ENCODE measurements at places on chromosomes 4 and X.

GRCh38 chr4:70583952-70584834, 7.9 kb upstream of the AMBN start:
- ATAC-seq: no peak

DNA sequence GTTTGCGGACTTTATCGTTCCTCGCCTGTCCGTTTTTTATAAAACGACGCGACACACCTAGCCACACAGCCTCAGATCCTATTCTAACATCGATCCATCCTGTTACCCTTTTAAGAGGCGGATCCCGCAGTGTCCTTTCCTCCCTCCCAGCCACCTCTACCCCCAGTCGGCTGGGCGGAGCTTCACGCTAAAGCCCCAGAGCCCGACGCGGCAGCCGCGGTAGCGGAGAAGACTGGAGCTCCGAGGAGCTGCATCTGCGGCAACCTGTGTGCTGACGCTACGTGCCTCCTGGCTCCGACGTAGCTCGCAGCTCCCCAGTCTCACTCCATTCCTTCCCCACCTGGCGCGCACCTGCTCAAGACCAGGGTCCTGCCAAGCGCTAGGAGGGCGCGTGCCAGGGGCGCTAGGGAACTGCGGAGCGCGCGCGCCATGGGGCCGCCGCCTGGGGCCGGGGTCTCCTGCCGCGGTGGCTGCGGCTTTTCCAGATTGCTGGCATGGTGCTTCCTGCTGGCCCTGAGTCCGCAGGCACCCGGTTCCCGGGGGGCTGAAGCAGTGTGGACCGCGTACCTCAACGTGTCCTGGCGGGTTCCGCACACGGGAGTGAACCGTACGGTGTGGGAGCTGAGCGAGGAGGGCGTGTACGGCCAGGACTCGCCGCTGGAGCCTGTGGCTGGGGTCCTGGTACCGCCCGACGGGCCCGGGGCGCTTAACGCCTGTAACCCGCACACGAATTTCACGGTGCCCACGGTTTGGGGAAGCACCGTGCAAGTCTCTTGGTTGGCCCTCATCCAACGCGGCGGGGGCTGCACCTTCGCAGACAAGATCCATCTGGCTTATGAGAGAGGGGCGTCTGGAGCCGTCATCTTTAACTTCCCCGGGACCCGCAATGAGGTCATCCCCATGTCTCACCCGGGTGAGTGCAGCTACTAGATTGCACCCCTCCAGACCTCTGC, at the start of gene RNF128:
Gene RNF128 (plus strand): TSS at position 217 of the 953 bp plus-strand sequence. CDS start 213 bp downstream, at position 430.
- ATAC-seq: no peak

DNA sequence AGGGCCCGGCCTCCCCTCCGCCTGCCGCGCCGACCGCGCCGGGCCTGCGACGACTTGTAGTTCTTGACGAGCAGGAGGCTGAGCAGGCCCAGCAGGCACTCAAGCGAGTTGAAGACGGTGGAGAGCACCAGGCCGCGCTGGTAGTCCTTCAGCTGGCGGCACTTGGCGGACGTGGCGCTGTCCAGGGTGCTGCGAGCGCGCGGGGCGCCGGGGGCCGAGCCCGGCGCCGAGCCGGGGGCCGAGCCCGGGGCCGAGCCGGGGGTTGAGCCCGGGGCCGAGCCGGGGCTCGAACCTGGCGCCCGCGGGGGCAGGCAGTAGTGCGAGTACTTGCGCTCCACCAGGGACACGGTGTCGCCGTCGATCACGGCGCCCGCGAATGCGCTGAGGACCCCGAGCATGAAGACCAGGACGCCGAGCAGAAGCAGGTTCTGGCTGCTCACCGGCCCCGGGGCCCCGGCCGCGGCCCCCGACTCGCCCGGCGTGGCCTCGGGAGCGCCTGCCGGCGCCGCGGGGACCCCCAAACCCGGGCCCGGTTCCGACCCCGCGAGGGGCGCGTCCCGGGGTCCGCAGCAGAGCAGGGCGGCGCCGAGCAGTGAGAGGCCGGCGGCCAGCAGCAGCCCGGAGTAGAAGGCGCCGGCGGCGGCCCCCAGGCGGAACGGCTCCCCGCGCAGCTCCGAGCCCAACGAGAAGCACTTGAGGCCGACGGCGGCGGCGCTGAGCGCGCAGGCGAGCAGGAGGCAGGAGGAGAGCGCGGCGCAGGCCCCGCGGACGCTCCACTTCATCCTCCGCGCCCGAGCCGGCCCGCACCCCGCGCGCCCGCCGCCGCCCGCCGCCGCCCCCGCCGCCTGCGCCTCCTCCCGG, 584 bp downstream of the TMEM271 start:
- ATAC-seq: no peak

DNA sequence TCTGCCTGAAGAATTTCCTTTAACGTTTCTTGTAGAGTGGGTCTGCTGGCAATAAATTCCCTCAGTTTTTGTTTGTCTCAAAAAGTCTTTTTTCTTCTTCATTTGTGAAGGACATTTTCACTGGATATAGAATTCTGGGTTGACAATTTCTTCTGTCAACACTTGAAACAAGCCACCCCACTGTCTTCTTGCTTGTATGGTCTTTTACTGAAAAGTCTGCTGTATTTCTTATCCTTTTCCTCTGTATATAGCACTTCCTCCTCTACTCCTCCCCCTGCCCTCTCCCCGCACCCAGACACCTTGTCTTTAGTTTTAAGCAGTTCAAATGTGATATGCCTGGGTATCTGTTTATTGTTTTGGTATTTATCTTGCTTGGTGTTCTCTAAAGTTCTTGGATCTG, 23.3 kb downstream of the SLC9A7 start:
- ATAC-seq: no peak

GRCh38 chr4:33543941-33544450, 2700.3 kb downstream of the ARAP2 start:
- no peak for ATAC-seq

GRCh38 chr4:11250510-11250909, 178.2 kb downstream of the HS3ST1 start:
- no peak for ATAC-seq

- no peak for ATAC-seq
Observed at GRCh38 chr4:26388671-26389070, 67.9 kb downstream of the RBPJ start.

GRCh38 chr4:40300371-40301162, 34.6 kb upstream of the CHRNA9 start:
- no peak for ATAC-seq

Measured in activated CD4-positive, CD25-positive, alpha-beta regulatory T cell treated with anti-CD3 and anti-CD28 coated beads, Interleukin-2, amount 50 U/mL, for 24 hours (primary cell).